IMR-90 (cell line): ENCODE measurements at places on chromosomes 4 and X. TPM values are rescaled to one million over a fixed set of nuclear protein-coding genes. Genes with fewer than 3 reads are reported as not detected.

The HPRT1 gene
- total RNA-seq = 7.0 and 15.6 TPM in 2 replicates

The NDST3 gene
- total RNA-seq = under 0.01 and 0.18 TPM in 2 replicates

The C4orf50 gene
- not detected in 2 replicates for total RNA-seq

DNA sequence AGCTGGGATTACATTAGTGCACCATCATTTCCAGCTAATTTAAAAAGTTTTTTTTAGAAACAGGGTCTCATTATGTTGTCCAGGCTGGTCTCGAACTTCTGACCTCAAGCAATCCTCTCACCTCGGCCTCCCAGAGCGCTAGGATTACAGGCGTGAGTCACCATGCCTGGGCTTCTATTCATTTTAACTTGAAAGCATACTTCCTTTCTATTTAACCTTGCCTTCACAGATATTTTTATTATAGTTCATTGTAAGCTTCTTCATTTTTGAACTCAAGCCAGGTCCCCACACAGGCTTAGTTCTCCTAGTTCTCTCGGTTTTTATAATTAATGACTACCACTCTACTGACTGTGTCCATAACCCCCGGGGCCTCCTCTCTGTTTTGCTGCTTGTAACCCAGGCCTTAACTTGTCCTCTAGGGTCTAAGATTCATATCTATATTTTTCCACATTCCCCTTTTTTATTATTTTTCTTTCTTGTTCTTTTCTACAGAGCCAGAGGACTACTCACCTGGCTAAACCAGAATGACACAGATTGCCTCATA lies 50.7 kb downstream of the SNX12 start:
- DNase-seq = peak; percentile 4

- peak; percentile 58 for DNase-seq
Measured at GRCh38 chr4:4995103-4995907, 24.0 kb downstream of the CYTL1 start.

GRCh38 chr4:187726485-187726884 lies 269.1 kb upstream of the ZFP42 start:
- DNase-seq = no peak

DNA sequence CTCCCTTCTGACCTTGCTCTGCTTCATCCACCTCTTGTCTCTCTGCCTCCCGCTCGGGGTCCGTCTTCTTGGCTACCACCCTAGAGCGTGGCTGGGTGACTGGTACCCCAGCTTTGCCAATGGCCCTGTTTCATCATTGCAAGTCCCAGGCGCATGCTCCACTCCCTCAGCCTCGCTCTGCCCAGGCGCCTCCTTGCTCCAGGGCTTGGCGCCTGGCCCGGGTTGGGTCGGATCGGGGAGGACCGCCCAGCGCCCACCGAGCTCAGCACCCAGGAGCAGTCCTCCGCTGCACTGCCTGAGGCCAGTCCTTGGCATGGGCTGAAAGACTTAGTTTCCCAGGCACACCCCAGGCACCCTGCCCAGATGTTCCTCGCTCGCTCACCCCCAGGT lies 577 bp downstream of the BGN start:
- peak; percentile 37 for DNase-seq

GRCh38 chr4:137534516-137534915 lies 2.2 kb upstream of the PCDH18 start:
- no peak for DNase-seq

DNA sequence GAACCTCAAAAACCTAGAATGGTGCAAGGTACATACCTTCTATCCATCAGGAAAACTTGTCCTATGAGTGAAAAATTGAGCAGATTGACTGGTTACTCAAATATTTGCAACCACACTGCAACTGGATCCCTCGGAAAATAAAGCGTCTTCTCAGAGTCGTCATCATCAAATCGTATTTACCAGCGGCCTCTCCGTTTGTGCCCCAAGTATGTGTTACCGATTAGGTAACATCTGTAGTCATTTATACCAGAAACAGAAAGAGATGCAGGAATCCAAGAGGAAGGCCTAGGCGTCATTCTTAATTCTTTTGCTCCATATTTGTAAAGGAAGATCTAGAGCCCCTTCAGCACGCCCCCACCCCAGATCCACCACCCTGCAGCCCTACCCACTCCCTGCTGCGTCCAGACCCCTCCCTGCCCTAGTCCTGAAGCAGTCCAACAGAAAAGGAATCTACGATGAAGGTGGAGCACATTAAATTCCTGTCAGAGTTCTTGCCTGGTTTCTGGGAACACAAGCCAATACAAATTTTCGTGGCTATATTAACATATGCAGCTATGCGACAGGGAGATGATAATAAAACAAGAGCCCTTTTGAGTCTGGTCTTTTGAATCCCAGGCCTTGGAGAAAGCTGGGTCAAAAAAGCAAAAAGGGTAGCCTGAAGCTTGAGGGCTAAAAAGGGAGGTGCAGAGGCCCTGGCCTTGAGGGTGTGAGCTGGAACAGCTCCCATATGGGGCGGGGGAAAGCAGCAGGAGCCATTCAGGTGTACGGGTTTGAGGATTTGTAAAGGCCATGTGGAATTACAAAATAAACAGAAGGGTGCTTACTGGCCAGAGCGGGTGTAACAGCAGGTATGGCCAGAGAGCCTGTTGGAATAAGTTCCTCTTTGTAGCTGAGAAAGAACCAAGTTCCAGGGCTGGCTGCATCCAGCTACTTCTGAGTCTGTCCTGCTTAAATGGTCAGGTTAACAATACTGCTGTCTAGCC lies 77.0 kb downstream of the ZNF827 start:
- no peak for DNase-seq
